Motor neuron (in vitro differentiated cells): ENCODE measurements at places on chromosomes 11 and 22. TPM values are rescaled to one million over a fixed set of nuclear protein-coding genes. Genes with fewer than 3 reads are reported as not detected.

Gene ZP1
- 0.32 and 0.56 TPM in 2 replicates for total RNA-seq

Gene ACRV1
- 0.72 and 1.0 TPM in 2 replicates for total RNA-seq

DNA sequence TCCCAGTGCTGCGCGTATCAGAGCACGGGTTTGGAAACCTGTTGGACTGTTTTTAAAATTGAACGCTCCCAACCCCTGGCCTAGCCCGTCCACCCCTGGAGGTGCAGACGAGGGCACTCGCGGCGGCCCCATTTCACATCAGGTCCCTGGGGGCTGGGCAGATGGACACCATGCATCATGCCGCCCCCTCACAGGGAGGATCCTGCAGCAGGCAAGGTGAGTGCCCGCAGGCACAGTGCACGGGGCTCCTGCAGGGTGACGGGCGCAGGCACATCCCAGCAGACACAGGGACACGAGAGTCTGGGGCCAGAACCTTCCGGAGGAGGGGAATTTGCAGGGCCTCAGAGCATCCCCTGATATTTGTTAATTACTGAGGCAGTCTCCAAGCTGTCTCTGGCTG lies 7.3 kb downstream of the ANO9 start:
- no peak for ATAC-seq

- no peak for ATAC-seq
Observed at GRCh38 chr11:106238704-106239360, 161.4 kb downstream of the AASDHPPT start.

DNA sequence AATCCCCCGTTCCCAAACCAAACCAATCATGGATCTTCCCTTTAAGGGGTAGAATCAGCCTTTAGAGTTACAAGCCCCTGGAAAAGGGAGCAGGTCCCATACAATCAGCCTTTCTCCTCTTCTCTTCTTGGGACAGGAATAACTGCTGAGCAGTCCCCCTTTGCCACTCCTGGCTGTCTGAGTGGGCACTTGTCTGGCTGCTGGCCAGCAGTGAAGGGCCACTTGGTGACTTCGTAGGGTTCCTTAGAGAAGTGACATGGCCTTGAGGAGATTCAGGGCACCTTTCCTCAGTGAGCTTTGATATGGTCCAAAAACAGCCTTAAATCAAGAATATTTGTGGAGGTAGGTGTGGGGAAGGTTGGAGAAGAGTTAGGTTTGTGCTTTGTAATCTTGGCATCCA lies 53.5 kb upstream of the HORMAD2 start:
- no peak for ATAC-seq

DNA sequence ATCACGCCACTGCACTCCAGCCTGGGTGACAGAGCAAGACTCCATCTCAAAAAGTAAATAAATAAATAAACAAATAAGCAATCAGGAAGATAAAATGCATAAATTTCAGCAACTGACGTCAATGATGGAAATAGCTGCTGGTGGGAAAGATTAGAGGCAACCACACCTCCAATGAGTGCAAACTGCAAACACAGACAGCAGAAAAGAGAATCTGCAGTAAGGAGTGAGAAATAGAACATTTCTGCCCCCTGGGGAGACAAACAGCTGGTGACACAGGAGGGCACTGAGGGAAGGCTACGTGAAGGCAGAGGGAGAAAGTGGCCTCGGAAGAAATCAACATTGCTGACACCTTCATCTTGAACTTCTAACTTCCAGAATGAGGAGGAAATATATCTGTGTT lies 6.5 kb downstream of the PI4KA start:
- ATAC-seq: no peak

DNA sequence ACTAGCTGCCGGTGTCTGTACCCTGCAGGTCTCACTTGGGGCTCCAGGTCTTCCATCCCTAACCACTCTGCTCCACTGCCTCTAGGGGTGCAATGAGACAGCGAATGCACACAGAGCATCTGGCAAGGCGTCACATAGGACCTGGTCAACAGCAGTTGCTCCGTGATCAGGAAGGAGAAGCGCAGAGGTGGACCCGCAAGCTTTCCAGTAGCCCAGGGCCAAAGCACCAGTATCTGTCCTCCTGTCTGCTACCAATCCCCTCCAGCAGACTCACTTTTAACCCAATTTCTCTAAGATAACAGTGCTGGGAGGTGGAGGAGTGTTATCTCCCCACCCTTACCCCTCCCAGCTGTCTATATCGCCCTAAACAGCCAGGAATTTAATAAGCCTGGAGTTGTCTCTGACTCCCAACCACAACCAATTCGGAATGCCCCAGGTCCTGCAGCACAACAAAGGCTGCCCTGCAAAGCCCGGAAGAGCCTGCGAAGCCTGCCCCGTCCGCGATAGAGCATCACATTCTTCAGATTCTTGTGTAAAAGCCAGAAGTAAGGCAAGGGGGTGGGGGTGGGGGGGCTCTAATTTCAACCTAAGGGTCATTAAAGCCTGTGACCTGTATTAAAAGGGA lies 19.3 kb downstream of the MYH9 start:
- no peak for ATAC-seq

DNA sequence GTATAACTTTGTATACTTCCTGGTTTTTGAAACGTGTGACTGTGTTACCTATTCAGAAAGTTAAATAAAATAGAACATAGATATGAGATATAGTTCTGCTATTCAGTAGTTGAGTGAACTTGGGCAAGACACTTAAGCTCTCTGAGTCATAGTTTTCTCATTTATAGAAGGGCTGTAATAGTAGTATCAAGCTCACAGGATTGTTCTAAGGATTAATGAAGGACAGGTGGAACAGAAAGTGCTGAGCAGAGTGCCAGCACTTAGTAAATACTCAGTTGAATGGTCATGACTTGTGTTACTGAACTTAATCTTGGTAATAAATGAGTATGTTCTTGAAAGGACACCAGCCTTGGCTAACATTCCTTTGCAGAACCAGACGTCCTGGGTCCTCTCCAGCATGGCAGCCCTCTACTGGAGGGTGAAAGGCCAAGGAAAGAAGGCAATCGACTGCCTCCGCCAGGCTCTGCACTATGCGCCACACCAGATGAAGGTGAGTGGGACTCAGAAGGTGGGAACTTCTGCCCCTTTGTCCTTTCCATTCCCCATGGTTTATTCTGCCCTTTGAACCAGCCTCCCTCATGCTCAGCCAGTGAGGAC lies 131.2 kb downstream of the TTC17 start:
- ATAC-seq: no peak

GRCh38 chr11:58316142-58316541 lies 42.7 kb downstream of the OR5B17 start:
- ATAC-seq: no peak
